ENCODE measurements at places on chromosomes 5 and 9.

GRCh38 chr5:78895616-78896015 lies 89.5 kb downstream of the ARSB start:
- DNase-seq, result no peak

DNA sequence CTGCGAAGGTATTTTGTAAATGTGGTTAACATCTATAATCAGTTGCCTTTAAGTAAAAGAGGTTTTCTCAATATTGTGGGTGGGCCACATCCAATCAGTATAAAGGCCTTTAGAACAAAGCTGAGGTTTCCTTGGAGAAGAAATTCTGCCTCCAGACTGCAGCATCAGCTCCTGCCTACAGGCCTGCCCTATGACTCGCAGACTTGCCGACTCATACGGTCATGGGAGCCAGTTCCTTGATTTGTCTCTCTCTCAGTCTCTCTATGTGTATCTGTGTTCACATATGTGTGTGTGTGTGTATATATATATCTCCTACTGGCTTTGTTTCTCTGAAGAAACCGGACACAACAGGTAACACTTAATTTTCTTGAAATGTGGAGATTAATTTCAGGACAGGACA lies 45.3 kb downstream of the SLC36A1 start:
- DNase-seq, result no peak

DNA sequence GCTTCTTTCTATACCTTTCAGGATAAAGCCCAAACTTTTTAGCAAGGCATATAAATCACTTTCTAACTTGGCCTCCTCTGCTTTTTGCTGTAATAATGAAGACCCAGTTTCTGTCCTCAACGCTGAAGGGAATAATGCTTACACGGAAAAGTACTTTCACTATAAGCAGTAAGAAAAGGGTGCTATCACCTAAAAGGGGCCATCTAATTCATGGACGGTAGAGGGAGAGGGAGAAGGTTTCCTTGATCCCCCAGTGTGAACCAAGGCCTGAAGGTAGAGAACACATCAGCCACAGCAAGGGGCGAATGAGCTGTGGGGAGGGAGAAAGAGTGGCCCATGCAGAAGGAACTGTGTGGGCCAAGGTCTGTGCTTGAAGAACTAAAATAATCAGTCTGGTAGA lies 417.7 kb upstream of the CLINT1 start:
- no peak for DNase-seq

DNA sequence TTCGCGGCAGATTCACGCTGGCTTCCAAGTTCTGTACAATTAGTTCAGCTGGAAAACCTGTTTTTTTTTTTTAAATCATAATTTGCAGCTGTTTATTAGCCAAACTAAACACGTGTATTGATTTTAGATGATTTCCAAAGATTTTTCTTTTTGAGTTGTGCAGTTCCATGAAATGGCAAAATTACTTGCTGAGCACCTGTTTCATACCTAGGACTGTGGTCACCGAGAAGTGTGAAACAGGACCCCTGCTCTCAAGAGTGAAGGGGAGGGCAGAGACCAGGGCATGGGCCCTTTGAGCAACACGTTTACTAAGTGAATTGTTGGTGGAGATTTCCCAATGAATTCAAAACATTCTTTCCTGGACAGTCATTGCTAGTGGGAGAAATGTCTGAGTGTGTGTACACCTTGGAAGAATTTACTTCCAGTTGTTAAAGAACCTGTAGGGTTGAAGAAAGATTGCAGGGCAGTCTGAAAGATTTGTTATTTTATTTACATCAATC lies 688 bp downstream of the SNX24 start:
- DNase-seq, result no peak

GRCh38 chr5:174724484-174725260 lies at the start of gene MSX2:
Gene MSX2, plus strand, starts transcription at chr5:174724582. Its CDS starts 78 bp downstream, at chr5:174724660.
- DNase-seq, result no peak

- no peak for DNase-seq
Measured at GRCh38 chr5:150109921-150110320, 23.6 kb upstream of the CSF1R start.

DNA sequence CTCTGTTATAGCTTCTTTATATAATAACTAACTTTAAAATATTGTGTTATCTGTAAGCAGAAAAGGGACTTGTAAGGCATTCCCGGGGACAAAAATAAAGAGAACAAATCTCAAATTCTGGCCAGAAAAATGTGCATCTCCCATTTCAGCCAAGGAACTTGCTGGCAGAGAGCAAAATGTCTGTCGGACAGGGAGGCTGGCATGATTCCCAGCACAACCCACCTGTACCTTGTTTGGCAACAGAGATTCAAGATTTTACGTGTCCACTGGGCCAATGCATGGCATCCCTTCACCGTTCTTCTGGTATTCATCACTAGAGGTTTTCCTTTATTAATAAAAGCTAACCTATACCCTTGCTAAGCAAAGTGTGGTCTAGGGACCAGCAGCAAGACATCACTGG lies 566.6 kb downstream of the PSAT1 start:
- DNase-seq, result no peak

DNA sequence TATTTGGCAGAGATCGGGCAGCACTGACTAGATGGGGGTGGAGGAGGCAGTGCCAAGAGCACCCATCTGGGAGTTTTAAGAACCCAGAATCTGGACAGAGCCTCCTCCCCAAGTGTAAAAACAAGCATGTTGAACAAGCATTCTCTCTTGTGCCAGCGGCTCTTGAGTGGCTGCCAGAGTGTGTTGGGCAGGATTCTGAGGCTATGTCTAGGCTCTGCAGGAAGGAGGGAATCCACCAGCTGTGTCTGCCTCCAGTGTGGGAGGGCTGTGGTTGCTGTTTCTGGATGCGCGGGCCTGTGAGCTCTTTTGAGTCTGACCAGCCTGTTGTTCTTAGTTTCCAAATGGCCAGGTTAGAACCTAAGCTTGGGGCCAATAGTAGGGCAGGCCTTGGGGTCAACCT lies 39.8 kb downstream of the HMCN2 start:
- DNase-seq, result no peak

- DNase-seq, result no peak
Measured at GRCh38 chr9:95778957-95779356, 96.5 kb upstream of the ERCC6L2 start.

DNA sequence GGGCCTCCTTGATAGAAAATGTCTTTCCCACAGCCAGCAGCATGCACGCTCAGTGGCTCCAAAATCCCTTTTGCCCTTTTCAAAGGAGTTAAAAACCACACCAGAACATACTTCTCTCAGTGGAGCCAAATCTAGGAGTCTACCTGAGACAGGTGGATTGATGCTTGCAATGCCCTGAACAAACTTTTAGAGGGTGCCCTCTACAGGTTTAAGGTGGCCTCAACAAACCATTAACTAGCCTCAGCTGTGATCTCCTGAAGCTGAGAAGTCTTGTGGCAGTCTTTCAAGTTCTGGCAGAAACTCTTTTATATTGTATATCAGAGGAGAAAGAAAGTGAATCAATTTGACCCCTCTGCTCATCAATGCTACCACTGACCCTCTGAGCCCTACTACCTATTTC lies 125.4 kb downstream of the MED27 start:
- DNase-seq, result no peak

DNA sequence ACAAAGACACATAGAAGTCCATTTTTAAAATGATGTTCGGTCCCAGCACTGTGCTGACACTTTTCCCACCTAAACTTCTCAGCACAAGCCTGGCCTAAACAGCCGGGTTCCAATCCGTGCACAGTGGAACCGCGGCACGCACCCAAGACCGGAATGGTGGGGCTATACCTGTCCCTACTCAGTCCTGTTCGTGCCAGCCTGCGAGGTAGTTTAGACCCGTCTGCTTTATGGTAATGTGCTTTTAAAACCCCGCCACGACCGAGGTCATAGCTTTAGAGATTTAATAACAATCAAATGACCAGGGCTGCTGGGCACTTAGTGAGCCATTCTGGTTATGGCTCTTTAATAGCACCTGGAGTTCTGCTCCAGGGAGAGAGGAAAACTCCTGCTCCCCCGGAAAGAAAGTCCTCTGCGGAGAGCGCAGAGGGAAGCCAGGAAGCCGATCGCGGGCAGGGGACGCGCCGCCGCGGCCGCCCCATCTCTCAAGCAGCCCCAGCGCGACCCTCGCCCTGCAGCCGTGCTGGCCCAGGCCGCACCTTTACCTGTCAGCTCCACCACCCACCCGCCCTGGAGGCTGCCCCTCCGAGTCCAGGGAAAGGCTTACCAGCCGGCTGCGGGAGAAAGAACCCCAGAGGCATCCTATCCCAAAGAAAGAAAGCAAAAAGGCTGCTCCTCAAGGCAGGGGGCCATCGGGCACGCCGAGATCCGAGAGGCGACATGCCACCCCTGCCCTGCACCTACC lies 511 bp downstream of the ARL15 start:
- no peak for DNase-seq

DNA sequence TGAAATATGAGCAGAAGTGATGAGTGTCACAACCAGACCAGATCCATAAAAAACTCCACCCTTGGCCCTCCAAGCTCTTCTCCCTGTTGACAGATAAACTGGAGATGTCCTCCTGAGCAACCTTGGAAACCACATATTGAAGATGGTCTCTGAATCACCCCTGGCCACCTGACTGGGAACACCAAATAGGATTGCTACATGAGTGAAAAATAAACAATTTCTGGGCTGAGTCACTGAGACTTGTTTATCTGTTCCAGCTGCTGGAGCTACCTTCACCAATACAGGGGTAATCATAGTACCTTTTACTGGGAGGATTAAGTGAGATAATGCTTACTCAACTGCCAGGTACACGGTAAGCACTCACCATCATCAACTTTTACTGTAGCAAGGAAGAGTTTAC lies 53.3 kb downstream of the PCA3 start:
- DNase-seq, result no peak

DNA sequence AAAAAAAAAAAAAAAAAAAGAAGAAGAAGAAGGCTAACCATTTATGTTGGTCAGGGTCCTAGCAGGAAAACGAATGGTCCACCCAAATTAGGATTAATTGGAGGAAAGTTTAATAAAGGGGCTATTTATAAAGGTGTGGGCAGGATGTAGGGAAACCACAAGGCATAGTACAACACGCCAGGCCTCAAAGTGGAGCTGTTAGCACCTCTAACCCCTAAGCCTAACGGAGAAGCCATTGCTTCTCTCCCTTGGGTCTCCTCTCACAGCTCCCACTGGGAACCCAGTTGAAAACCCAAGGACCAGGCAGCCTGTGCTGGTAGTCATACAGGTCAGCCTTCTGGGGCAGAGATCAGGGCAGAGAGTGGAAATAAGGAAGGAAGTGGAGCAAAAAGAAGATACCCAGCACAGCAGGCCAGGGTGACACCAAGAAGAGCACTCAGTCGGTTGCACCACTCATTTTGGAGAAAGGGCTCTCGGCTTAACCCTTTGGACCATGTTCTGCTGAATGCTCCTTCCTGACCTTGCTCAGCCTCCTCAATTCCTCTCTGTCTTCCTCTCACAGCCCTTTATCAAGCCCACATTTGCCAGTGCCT lies 8.8 kb upstream of the GLIPR2 start:
- DNase-seq, result no peak

DNA sequence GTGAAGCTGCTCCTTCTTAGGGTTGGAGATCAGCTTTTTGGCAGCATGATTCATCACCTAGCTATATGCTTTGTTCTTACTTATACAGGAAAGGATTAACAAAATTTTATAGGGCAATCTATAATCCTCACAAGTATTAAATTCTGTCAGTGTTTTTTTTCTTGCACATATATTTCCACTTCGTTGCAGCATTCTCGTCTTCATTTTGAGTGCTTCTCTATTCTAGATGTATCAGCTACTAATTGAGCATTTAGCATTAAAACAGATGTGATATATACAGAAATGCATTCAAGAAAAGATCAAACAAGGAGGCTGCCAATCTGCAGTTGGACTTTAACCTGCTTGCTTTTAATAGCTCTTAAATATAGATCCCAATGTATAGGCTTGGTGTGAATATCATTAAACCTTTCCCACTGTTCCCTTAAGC lies 3.6 kb upstream of the CTXN3 start:
- no peak for DNase-seq

GRCh38 chr5:32933692-32934091 lies 222.6 kb downstream of the NPR3 start:
- no peak for DNase-seq

DNA sequence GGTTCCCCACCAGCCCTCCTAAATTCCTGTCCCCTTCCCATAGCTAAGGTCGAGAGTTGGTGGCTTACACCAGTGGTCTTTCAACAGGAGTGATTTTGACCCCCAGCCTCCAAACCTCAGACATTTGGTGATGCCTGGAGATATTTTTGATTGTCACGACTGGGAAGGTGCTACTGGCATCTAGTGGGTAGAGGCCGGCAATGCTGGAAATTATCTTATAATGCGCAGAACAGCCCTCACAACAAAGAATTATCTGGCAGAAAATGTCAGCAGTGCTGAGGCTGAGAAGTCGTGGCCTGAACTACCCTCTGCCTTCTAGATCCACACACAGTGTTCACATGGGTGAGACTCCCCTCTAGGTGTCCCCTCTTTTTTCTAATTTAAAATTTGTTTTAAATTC lies 69.6 kb downstream of the IL31RA start:
- no peak for DNase-seq

DNA sequence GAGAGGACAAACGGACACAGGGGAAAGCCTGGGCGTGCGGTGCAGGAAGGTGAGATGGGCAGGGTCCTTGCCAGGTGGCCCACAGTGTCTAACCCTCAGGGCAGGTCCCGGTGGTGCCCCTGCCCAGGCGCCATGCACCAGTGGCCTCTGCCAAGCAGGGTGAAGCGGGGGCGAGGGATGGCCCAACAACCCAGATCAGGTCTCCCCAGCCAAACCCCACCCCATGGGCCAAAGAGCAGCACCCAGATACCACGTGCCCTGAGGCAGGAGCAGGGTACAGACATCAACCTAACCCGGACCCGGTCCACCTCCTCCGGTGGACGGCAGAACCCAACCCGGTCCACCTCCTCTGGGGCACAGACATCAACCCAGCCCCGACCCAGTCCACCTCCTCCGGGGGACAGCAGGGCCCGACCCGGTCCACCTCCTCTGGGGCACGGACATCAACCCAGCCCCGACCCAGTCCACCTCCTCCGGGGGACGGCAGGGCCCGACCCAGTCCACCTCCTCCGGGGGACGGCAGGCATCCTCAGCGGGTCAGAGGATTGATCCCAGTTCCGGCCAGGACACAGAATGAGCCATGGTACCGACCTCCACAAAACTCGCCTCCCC lies 12.8 kb downstream of the SLC12A7 start:
- DNase-seq, result no peak

- DNase-seq, result no peak
Measured at GRCh38 chr5:125461641-125462072, 715.2 kb upstream of the ZNF608 start.

DNA sequence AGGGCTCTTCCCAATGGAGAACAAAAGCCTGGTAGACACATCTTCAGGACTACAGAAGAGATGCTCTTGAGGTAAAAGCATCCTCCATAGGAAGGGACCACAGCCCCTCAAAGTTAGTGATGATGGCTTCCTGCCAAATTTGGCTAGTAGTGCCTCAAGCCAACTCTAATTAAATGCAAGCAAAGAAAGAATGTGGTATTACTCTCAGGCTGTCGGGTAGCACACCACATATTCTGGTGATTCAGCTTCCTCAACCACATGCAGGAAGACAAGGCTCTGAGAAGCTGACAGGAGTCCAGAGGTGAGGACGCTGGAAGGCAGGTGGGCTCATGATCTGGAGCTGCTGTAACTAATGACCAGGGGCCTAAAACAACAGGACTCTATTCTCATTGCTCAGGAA lies 37.2 kb upstream of the S1PR3 start:
- DNase-seq, result no peak

Data from activated naive CD4-positive, alpha-beta T cell (primary cell).